ENCODE measurements at places on chromosomes 12 and 14. TPM values are rescaled to one million over a fixed set of nuclear protein-coding genes. Genes with fewer than 3 reads are reported as not detected.

- no peak for DNase-seq
These were observed 51.6 kb upstream of the ABCC9 start for GRCh38 chr12:21992823-21993222.

ATL1 gene
- 15.8 TPM for total RNA-seq

DNA sequence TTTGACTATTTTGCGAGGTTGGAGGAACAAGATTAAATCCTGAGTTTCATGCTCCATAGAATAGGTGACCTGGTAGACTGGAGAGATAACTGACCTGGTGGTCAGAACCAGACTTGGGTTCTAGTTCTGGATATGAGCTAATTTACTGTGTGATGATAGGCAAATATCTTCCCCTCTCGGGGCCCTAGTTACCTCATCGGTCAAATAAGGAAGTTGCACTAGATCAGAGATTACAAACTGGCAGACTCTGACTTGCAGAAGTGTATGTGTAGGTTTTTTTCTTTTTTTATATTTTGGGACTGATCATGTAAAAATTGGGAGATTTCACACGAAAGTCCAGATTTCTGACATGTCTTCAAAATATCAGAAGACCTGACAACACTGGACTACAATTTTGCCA is 37.0 kb downstream of the RPH3A start:
- no peak for DNase-seq

DNA sequence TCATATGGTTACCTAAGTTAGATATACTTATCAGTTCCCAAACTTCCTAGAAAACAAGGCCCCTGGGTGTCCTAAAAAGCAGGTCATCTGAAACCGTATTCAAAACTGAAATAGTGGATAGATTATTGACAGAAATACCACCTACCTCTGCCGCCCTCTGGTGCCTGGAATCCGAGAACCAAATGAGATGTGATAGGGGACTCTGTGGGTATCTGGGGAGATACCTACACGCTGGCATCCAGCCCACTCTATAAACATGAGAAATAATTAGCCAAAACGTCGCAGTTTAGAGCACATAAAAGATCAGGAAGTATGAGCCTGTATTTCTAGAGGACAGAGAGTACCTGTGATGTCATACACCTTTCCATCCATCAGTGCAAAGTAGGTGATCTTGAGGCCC is 4.4 kb downstream of the ORMDL2 start:
- DNase-seq, result no peak

USP5 gene
- 104 TPM for total RNA-seq

DNA sequence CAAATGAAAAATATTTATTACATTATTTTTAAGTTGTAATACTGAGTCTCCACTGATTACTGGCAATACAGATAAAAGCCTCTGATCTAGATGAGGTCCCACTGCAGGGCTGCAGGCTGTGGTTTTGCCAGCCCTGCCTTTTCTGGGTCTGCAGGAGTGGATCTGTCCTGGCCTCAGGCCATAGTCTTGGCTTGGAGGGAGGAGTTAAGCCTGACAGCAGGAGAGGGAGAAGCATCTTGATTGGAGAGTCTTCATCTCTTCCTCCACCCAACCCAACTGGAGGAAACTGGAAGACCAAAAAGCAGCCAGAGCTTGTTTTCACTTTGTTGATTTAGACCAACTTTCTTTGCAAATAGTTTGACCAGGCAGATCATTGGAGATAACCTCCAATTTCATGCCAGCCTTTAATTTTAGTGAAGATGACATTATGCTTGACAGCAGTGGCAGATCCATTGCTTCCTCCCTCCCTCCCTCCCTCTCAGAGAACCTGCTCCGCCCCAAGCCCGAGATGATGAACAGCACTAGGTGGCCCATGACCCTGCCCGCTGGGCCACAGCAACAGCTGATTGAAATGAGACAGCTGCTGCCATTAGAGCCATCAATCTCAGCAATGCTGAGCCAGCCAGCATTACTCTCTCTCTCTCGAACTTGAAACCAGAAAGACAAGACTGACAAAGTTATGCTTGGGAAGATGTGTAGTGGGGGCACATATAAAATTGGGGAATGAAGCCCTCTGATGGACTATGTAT is 222.4 kb downstream of the GLT1D1 start:
- DNase-seq, result no peak

- DNase-seq, result no peak
These were observed 50.3 kb downstream of the BCL2L14 start for GRCh38 chr12:12121061-12121460.

- no peak for DNase-seq
These were observed 36.5 kb downstream of the FBXO33 start for GRCh38 chr14:39395555-39396254.

ACSS3 gene
- not detected for total RNA-seq

CARMIL3 gene
- 0.05 TPM for total RNA-seq

OLR1 gene
- 26.5 TPM for total RNA-seq

GRCh38 chr12:3533703-3534386 is 42.8 kb downstream of the PRMT8 start:
- no peak for DNase-seq

IL23A gene
- total RNA-seq, result 1.8 TPM

GRCh38 chr14:102140027-102140749 is 491 bp downstream of the WDR20 start:
- DNase-seq, result no peak

GRCh38 chr12:992647-993046 is 1.6 kb downstream of the ERC1 start:
- no peak for DNase-seq

GRCh38 chr12:76621582-76622024 is 62.0 kb upstream of the OSBPL8 start:
- peak; percentile 55 for DNase-seq

DNA sequence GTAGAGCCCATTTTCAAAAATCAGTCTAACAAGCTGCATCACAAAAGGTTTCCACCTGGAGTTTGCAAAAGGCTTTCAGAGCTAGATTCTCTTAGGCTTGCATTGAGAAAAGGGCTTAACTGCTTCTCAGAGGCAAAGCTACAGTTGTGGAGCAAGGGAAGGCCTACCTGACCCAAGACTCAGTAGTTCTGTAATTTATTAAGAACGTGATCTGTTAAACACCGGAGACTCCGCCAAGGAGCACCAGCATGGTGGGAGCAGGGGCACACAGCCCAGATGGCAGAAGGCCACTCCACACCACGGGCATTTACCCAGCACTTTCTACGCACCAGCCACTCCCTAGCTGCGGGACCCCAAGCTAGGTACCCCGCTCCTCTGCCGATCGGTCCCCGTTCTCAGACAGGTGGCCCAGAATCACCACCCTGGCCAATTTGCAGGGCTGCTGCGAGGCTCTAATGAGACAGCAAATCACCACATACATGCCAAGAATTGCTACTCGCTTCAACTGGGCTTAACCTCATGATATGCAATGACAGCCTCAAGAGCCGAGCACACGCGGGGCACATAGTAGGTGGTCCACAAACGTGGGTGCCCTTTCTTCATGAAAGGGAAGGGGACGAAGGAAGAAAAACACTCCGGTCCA is 1.5 kb downstream of the ITPK1 start:
- no peak for DNase-seq

DNA sequence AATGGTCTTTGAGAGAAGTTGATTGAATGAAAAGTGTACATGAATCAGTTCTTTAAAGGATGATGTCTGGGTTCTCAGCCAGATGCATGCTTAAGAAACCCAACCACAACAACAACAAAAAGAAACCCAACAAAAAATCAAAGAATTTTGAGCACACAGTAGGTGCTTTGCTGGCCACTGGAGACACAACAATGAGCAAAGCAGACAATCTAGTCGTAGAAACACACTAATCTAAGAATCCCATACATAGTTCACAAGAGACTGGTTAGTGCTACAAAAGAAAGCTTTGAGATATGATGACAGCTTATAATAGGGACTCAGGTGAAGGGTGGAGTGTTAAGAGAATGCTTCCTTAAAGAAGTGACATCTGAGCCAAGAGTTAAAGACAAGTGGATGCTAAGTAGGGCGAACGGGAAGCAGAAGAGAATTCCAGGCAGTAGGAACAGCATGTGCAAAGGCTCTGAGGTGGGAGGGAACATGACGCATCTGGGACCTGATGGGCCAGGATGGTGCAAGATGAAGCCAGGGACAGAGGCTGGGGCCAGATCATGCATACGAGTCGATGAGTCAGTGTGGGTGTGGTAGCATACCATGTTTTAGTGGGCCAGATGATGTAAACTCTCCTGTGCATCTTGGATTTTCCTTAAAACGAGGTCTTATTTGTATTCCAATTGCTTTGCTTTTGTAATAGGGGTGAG is 4.6 kb upstream of the HIP1R start:
- peak; percentile 77 for DNase-seq

DEPDC4 gene
- 3.1 TPM for total RNA-seq

GPRC5D gene
- not detected for total RNA-seq

GRCh38 chr14:103155010-103155409 is 31.7 kb downstream of the TNFAIP2 start:
- peak; percentile 75 for DNase-seq

- no peak for DNase-seq
These were observed 43.7 kb downstream of the TRHDE start for GRCh38 chr12:72315858-72316257.

DNA sequence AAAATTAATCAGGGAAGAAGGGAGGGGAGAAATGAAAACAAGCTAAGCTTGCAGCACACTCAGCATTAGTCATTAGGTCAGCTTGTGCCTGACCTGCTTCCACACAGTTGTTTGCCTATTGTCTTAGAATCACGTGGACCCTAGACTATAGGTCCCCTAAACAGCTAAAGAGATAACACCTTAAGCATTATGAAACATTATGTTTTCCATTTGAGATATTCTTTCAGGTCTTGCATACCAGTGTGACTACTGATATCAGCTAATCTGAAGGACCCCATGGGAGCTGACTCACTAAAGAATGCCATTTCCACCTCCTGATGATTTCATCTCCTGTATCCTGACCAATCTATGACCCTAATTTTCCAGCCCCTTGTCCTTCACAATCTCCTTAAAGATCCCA is 154.1 kb upstream of the FUT8 start:
- DNase-seq, result peak; percentile 83

- DNase-seq, result no peak
These were observed 9.9 kb upstream of the LYZ start for GRCh38 chr12:69338120-69338859.

- no peak for DNase-seq
These were observed 141.8 kb upstream of the DYRK2 start for GRCh38 chr12:67506739-67507138.
